Stimulated activated CD4-positive, alpha-beta T cell treated with anti-CD3 and anti-CD28 coated beads, TNF-alpha, amount 100 ng/mL, for 24 hours (primary cell): ENCODE measurements at places on chromosomes 12 and 14.
A peak's percentile ranks its signal among the peaks of the same experiment; 100 is the strongest.

GRCh38 chr12:119673634-119674033 lies 5.7 kb downstream of the PRKAB1 start:
- no peak for DNase-seq

DNA sequence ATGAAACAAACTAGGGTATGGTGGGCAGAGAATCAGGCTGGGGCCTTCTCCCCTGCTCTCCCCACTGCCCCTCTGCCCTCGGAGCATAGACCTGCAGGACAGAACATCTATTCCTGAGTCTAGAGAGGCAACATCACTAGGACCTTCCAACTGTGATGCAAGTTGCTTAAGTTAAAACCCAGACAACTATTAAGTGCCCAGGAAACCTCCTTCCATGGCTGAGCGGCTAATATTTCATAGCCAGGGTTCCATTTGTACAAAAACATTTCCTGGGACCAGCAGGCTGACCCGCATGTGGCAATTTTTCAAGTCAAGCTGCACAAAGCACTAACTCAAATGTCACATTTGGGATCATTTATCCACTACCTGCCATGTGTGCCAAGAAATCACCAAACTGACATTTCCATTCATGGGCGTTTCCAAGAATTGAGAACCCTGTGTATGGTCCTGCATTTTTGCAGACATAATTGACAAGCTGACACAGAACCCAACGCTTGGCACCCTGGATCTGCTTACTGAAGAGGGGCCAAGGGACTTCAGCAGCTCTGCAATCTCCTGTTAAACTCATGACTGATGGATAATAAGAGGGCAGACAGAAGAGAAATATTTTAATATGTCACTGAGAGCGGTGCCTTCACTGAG lies 32.7 kb downstream of the NT5DC3 start:
- DNase-seq: no peak

- peak; percentile 59 for DNase-seq
These were observed at the start of gene CCDC184 for GRCh38 chr12:48183091-48183875. Gene CCDC184, plus strand, starts transcription at chr12:48183644. Its CDS starts 479 bp downstream, at chr12:48184123.

DNA sequence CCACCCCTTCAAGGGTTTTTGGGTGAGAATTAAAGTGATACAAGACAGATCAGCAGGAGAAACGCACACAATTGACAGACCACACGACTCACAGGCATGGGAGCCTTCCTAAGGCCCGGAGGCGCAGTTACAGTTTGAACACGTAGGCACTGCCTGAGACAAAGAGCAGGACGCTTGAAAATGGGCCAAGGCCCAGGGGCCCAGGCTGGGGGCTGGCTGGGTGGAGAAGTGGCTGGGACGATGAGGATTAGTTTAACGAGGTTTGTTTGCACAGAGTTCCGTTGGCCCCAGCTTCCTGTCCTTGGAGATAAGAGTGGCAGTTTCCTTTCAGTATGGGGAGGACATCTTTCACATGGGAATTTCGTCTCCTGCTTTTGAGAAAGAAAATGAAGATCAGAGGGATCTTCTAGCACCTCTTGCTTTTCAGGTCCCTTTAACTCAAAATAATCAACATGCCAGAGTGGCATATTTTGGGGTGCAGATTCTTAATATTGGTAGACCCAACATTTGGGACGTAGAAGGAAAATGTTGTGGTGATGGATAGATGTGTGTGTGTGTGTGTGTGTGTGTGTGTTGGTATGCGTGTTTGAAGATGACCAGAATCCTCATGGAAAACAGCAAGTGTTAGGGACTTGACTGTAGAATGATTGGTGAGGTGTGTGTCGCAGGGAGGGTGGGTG lies 44.6 kb downstream of the DLK1 start:
- no peak for DNase-seq

GRCh38 chr14:65151609-65151956 lies 49.3 kb upstream of the MAX start:
- no peak for DNase-seq

DNA sequence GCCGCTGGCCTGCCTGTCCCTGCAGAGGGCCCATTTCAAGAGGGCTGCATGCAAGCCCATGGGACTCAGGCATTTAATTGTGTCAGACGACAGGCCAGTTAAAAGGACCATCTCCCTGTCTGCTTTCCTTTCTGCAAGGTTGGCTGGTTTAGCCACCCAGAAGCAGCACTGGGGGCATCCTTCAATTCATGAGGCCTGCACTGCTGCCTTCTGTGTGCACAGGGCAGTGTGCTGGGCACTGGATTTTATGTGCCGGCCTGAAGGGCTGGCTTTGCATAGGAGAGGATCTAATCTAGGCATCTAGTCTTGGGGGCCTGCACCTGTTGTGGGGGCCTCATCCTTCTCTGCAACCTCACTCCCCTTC lies 114.1 kb upstream of the FKBP4 start:
- no peak for DNase-seq

DNA sequence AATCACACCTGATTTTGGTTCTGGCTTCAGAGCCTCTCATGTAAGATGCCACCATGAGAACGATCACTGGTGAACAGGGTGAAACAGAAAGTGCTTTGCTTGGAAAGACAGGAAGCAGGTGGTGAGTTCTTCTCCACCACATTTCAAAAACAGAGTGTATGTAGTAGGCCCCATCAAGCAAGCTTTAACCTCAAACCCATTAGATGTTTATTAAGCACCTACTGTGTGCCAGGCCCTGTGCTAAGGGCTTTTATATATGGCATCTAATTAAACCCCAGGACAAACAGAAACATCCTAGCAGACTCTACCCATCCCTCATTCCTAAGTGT lies 47.8 kb upstream of the MED13L start:
- no peak for DNase-seq

GRCh38 chr12:78293059-78293686 lies 462.5 kb downstream of the NAV3 start:
- no peak for DNase-seq

DNA sequence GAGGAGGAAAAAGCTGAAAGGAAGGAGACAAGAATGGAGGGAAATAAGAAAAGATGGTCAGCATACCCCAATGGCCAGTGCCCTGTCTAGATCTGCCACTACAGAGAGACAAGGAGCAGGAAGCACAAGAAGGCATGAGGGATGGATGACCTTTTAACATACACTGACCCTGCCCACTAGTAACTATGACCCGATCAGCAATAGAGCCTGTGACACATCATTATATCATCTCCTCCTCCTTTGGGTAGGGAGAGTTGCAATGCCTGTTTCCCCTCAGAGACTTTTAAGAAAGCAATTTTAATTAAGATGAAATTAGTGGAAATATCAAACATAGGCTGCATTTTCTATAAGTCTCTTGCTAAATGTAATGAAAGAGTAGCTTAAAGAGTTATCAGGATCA lies 4.7 kb upstream of the SLC2A13 start:
- no peak for DNase-seq

- no peak for DNase-seq
These were observed 14.9 kb upstream of the IFT81 start for GRCh38 chr12:110109037-110109836.

DNA sequence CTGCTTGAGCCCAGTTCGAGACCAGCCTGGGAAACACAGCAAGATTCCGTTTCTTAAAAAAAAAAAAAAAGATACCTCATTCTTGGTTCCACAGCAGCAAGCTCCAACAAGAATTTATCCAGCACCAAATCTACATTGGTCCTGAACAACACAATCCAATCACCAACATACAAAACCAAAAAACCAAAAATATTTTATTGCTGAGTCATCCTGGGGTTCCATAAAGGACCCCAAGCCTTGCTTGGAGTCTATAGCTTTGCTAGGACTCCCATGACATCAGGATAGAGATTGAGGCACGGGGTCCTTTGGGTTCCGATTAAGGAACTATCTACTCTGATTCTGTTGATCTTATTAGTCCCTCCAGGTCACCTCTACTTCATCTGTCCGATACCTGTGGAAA lies 7.7 kb downstream of the OSGEP start:
- no peak for DNase-seq

- DNase-seq: no peak
These were observed 180.5 kb upstream of the SFSWAP start for GRCh38 chr12:131530422-131530821.

DNA sequence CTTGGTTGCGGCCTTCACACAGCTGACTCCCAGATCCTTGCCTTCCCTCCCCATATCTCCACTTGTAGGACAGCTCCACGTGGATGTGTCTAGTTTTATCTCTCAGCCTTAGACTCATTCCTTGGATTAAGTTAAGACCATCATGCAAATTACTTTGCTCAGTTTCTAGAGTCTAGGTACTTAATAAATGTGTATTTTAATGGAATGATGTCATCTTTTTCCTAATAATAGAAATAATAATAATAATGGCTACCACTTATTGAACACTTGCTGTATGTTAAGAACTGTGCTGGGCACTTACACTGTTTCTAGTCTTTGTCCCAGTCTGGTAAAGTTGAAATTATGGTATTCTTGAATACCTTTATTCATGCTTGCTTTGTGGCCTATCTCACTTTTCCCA lies 37.5 kb downstream of the FBXW8 start:
- no peak for DNase-seq

DNA sequence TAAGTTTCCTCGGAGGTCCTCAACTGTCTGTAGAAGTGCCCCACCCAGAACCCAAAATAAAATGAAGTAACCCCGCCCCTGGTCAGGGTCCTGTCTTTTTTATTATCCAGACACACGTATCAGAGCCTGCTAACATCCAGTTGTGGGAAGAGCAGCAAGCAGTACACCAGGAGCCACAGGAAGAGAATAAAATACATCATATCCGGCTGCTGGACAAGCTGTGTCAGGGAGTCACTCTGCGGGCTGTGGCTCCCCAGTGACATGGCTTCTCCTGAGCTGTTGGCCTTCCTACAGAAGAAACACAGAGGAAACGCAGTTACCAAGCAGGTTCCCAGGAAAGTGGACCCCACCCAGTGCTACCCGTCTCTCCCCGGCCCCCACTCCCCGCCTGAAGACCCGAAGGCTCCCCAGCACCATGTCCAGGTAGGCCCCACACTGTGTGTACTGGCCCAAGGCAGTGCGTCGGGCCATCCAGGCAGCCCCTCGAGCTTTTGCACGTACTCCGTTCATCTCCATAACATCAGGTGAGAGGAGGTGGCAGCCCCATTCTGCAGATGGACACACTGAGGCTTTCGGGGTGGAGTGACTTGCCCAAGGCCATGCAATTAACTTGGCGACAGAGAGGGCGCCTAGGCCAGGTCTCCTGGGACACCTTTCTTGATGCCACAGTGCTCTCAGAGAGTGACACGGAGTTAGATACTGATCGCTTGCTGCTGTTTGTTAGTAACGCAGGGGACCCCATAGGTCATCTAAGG lies 34.3 kb upstream of the DICER1 start:
- no peak for DNase-seq

- DNase-seq: no peak
These were observed 5.2 kb downstream of the LRRK2 start for GRCh38 chr12:40229690-40230651.

DNA sequence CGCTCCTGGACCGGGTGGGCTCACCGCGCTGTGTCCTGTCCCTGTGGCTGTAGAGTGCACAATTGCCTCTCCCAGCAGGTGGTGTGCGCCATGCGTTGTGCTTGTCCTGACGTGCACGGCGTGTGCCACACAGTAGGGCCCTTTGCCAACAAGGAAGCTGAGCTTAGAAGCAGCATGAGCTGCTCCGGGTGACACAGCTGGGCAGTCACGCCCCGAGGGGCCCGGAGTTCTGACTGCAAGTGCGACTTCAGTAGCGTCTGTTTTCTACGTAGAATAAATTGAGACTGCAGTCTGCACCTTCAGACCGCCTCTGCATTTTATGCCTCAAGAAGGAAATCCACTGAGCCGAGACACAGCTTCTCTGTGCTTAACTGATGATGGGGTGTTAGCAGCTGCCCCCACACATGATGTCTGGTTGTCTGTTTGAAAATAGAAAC lies 81.6 kb downstream of the ADGRD1 start:
- DNase-seq: no peak

- DNase-seq: no peak
These were observed 24.7 kb upstream of the SGPP1 start for GRCh38 chr14:63752449-63753169.

DNA sequence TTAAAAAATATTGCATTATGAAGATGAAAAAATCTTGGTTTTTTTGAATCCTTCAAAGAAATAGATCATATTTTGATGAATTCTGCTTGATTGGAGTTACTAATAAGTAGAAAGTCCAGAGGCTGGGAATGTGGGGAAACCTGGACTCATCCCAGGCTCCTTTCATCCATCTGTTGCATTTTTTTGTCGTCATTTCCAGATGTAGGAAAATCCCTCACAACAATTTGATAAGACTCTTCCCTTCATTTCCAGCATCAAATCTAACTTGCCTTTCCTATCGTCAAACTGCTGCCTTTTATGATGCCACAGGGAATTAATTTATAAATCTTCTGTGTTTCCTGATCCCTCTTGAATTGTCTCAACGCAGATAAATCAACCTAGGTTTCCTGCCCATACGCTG lies 211.6 kb downstream of the FBXL14 start:
- DNase-seq: no peak

DNA sequence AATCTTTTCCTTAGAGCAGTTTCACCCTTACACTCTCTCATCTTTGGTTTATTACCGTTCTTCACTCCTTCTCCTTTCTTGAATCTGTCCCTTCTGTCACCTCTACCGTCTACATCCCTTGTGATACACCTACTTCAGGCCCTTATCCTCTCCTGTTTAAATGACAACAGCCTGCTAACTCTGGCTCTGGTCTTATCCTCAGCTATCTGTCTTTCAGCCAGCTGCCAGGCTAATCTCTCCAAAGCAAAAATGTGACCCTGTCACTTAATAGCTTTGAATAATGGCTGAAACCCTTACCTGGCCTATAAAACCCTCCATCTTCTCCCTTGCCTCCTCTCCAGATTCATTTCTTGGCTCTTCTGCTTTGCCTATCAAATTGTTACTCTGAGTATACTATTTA lies 32.3 kb downstream of the BEST3 start:
- DNase-seq: no peak

DNA sequence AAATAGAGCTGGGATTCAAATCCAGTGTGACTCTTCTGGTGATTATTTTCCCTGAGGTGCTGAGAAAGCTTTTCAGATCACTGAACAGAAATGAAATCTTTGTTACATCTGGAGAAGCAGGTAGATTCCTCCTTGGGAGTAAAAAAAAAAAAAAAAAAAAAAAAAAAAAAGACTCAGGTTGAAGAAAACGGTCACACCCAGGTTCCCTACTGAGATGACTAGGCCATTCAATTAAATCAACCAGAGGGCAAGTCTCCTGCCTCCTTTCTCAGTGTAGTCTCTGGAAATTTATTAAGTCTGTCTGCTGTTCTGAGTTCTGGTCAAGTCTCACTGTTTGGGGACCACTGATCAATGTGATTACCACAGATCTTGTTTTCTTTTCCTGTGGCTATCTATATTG lies 24.0 kb downstream of the ARG2 start:
- no peak for DNase-seq

DNA sequence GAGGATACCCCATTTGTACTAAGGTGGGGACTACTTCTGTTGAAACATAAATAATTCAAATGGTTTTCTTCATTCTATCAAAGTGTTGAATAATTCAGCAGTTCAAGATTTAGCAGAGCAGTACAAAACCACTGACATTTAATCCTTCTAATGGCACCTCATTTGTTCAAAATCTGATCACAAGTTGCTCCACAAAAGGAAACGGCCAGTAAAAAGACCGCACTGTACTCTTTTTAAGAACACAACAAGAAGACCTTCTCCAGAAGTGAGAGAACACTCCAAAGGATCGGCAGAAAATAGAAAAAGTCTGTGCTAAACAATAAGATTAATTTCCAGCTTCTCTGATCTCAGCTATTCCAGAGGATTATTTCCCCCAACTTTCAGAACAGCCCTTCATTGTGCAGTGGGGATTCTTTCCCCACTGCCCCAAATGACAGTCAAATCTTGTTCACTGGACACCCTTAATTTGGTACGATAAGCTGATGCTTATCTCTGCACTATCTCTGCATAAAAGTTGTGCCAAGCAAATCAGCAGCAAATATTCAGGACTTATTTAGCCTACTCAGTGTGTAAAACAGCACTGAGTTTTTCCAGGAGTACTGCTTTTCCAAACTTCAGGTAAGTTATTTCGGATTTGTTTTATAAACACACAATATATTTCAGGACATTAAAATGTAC lies 5.2 kb downstream of the MPHOSPH9 start:
- no peak for DNase-seq
